H9 (cell line): ENCODE measurements at places on chromosomes 5 and 9.

GRCh38 chr5:68332556-68332955 is 117.0 kb downstream of the PIK3R1 start:
- no peak for DNase-seq

DNA sequence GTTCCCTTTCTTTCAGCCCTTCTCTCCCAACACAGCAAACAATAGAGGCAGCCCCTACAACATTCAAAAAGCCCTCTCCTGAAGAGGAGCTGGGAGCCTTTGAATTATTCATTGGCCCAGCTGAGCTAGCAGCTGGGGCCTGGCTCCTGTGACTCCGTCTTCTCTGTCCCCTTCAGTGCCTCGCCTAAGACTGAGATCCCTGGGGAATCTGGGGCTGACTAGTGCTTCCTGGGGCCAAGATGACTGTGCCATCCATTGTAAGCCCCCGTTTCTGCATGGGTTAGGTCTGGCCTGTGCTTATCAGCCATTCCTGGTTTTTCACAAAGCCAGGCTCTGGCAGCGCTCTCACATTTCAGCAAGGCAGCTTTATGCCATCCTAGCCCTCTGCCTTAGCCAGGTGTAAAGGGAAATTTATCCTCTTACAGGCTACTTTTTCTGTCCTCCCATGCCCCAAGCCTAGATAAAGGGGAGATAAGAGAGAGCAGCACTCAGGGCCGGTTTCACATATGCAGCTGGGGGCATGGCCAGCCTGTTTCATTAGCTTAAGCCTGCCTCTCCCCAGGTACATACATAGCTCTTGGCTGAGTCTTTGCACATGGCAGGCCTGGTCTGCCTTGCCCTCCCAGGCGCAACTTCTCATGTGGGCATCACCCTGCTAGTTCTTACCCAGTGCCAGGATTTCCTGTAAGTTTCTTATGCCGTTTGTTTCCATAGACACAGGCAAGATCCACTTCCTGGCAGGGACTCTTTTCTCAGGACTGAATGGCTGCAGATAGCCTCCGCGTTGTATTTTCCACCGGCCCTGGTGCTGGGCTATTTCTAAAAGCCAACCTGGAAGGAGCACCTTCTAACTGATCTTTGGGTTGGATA is 15.8 kb downstream of the PTPA start:
- peak; percentile 82 for DNase-seq

DNA sequence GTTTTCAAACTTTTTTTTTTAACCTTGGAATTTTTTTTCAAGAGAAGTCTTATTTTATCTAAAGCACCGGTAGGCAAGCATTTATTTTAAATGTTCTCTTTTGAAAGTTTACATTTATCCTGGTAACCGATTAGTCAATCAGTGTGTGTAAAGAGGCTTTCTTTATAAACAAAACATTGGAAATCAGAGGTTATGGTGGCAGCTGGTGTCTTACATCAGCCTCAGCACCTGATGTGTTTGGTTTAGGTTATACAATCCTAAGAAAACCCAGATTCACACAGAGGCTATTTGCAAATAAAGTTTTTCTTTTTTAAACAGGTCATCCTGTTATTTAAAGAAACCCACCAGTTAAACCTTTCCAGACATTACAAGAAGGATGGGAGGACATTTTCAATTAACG is 173.3 kb upstream of the GDNF start:
- no peak for DNase-seq

DNA sequence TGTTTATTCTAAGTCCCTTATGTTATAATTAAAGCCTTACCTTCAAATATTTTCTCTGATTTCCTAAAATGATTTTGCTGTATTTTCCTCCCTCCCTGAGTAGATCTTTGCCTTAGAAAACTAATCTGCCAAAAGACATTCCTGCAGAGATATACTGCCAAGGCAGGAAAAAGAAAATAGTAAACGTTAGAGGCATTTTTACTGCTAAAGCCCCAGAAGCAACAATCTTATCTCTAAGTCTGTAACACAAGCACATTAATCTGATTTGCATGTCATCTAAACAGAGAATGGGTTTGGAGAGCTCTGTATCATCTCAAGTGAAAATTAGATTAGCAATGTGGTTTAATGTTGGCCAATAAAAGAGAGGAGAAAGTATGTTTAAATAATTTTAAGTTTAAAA is 847.7 kb downstream of the MAT2B start:
- no peak for DNase-seq

DNA sequence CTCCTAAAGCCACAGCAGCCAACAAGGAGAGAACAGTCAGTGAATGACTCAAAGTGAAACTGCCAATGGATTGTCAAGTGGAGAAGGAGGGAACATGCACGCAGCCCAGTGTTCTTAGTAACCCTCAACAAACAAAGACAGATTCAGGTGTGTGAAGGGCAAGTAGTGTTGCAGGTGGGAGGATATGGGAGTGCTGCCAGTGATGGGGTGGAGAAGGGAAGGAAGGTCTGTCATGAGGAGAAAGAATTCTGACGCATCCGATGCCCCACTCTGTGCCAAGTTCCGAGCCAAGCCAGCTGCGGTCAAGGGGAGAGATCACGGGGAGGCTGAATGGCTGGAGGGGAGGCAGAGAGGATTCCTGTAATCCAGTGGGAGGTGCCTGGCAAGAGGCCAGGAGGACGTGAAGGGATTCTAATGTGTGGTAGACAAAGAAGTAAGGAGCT is 56.5 kb downstream of the CAST start:
- no peak for DNase-seq

DNA sequence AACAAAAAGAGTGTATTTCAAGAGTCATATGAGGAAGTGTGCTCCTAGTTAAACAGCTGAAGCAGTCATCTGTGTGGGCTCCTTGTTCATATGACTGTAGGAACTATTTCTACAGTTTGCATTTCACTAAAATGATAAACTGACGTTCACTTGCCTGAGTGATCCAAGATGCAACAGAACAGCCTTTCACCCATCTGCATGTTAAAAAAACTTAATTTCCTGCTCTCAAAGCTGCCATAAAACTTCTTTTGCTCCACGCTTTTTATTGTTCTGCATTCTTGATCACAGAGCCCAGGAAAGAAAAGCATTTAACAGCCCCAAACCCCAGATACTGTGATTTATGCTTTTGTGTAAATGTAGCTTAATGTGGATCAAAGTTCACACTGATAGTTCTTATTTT is 43.9 kb downstream of the ZNF608 start:
- no peak for DNase-seq

DNA sequence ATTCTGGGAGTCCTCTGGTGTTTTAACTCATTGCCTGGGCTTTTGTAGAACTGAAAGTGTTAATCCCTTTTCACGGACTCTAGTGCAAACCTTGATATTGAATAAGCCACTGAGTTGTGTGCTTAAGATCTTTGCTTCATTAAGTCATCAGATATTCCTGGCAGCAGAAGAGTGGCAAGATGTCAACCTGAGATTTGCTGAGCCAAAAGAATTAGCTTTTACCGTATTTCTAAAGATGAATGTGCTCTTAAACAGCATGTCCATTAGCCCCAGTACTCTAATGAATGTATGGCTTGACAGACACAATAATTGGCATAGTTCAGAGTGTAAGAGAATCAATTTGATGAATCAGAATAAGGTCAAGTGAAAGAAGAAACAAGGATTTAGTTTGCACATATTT is 87.2 kb upstream of the CDH6 start:
- DNase-seq, result no peak

GRCh38 chr9:120569556-120569955 is 10.4 kb downstream of the CDK5RAP2 start:
- no peak for DNase-seq

- no peak for DNase-seq
These were observed 120.9 kb upstream of the TMEM161B start for GRCh38 chr5:88389338-88390095.

GRCh38 chr9:135123126-135123772 is 35.8 kb downstream of the OLFM1 start:
- no peak for DNase-seq

GRCh38 chr5:177393990-177394389 is 6.5 kb downstream of the PFN3 start:
- DNase-seq, result no peak

DNA sequence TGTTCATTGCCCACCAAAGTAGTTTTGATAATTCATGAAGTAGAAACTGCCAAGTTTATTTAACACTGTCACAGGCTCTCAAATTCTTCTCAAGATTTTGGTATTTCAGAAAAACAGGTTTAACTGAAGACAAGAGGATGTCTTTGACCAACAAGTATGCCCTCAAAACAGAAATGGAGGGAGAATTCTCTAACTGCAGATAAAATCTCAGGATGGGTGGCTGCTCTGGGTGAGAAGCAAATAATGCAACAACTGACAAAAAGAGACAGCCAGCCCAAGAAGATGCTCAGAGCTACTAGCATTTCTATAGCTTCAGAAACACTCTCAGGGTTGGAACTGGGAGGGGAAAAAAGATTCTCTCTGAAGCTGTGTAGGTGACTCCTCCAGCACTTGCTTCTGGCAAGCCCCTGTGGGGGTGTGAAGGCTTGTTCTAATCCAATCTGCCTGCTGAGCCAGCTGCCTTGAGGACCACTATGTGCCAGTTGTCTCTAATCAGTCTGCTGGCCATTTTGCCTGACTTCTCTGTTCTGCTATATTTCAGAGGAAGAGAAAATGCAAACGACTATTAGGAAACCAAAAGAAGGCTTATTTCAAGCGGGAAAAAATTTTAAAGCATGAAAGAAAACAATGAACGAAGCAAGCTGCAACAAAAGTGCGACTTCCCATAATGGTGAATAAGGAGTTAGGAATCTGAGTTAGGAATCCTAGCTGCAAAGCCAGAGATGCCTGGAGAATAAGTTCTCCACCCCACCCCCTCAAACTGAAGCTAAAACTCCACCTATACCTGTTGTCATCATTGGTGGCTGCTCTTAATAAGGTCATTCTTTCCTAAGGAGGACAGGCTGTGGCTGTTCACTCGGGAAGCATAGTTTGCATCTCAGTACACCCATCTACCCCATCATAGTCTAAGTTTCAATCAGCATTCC is 147.5 kb downstream of the GNAQ start:
- DNase-seq, result no peak

DNA sequence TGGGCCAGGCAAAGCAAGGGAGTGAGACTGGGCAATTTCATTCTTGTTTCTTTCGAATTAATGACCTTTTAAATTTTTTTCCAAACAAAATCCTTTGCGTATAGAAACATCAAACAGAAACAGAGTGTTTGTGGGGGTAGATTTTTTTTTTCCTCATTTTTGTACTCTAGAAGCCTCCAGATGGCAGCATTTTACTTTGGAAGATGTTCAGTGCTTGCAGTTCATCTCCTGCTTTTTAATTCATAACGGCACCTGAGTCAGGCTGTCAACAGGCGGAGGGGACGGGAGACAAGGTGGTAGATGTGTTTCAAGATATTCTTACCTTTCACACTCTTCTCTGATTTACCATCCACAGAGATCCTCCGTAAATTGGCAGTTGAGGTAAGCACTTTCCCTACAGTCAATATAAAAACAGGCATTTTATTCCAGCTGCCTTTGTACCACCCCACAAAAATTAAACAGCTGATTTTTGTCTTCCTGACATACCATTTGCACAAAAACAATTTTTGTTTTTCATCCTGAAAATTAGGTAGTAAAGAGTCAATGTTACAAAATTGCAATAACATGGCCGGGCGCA is 99.5 kb upstream of the FBXL17 start:
- peak; percentile 37 for DNase-seq

DNA sequence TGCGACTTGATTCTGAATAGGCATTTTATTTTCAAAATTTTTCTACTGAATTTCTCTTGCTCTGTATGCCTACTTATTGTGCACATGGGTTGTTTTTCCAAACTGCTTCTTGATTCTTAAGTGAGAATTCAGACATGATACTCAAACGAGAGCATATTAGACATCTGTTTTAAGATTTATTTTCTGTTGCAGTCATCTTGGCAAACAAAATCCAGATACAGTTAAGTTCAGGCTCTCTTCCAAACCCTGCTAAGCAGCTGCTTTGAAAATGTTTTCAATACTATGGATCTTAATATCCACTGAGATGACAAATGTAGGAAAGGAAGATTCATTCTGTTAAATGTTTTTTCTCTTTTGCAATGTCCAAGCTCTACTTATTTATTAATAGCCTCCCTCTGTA is 4.5 kb downstream of the TMEM215 start:
- DNase-seq, result no peak

DNA sequence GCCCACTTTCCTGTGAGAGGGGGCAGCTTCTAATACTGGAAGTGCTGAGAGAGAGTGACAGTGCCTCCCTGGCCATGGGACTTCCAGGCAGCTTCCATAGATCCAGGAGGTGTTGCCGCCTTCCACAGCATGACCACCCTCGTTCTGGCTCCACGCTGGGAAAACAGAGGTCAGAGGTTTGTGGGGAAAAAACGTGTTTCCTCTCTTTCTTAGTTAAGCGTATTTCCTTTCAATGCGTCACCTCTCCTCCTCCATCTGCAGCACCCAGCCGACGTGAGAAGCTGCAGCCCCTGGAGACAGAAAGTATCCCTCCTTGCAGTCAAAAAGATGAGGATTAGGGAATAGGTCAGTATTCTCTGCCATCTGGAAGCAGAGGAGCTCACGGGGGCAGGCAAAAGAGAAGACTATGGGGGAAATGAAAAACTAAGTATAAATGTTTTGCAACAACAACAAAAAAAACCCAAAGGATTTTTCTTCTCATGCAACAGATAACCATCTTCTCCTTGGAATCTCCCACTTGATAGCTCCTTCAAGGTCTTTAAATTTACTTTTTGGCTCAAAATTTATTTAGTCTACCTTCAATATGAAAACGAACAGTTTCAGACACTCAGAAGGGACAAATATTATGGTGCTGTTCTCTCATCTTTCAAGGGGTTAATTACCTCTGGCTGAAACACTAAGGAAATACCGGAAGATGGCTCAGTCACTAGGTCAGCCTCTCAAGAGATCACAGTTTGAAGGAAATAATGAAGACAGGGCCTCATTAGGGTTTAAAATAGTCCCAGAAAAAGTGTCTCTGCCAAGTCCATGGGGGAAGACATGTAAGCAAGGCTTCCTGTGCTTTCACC is 38.0 kb downstream of the MTMR12 start:
- no peak for DNase-seq

DNA sequence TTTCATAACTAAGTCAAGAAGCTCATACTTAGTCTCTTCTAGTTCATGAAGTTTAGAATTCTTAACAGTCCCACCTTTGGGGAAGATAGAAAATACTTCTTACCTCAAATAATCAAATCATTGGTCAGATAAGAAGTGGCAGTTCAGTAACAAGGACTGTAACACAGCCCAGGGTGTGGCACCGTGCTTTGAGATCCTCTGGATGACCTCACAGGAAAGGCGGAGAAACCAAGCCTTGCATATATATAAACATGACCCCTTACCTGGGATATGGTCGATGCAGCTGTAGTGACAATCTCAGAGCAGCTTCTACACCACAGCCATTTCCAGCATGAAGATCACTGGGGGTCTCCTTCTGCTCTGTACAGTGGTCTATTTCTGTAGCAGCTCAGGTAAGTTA is at the start of gene SPINK7:
Gene SPINK7, plus strand, starts transcription at position 271 of the 400 bp plus-strand sequence. Its CDS starts 61 bp downstream, at position 332.
- no peak for DNase-seq

DNA sequence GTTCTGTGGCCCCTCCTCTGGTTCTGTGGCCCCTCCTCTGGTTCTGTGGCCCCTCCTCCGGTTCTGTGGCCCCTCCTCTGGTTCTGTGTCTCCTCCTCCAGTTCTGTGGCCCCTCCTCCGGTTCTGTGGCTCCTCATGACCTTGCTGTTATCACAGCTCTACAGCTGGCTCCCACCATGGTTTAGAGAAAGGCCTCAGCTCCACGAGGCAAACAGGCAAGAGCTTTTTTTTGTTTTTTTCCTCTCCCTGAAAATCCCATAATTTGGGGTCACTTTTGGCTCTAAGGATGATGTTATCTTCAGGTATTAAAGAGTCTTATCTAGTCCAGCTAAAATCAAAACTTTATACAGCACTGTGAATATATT is 31.8 kb downstream of the C5orf15 start:
- no peak for DNase-seq

- no peak for DNase-seq
These were observed 252.4 kb upstream of the NFIL3 start for GRCh38 chr9:91676046-91676445.

- DNase-seq, result no peak
These were observed 83.7 kb upstream of the CCDC152 start for GRCh38 chr5:42672925-42673324.
